ENCODE measurements at places on chromosomes 13 and 19. TPM values are rescaled to one million over a fixed set of nuclear protein-coding genes. Genes with fewer than 3 reads are reported as not detected.

The SLITRK6 gene
- total RNA-seq = not detected

The FGF14 gene
- total RNA-seq = not detected

The TNFSF11 gene
- total RNA-seq = 0.14 TPM

The ZNF555 gene
- total RNA-seq = 7.4 TPM

The PODNL1 gene
- total RNA-seq = not detected

The FUT3 gene
- total RNA-seq = 8.8 TPM

The KLF12 gene
- 11.9 TPM for total RNA-seq

The ANKLE1 gene
- 0.55 TPM for total RNA-seq

The CYP4F2 gene
- total RNA-seq = not detected

The PEX11G gene
- 5.5 TPM for total RNA-seq

The MBD3L2 gene
- not detected for total RNA-seq

The MISP3 gene
- total RNA-seq = 1.5 TPM

The CNN1 gene
- total RNA-seq = 11.8 TPM

The PGLYRP1 gene
- total RNA-seq = not detected

The PNMA8B gene
- 1.8 TPM for total RNA-seq

The ERICH4 gene
- total RNA-seq = not detected

The SWSAP1 gene
- 2.9 TPM for total RNA-seq

The SLC10A2 gene
- total RNA-seq = not detected

The FOXA3 gene
- 0.14 TPM for total RNA-seq

The VAV1 gene
- 0.50 TPM for total RNA-seq

The SLC46A3 gene
- 3.4 TPM for total RNA-seq

The MISP gene
- total RNA-seq = 52.4 TPM

The BST2 gene
- 38.2 TPM for total RNA-seq

The C5AR2 gene
- not detected for total RNA-seq

The ERICH6B gene
- not detected for total RNA-seq

The LACC1 gene
- 24.0 TPM for total RNA-seq

The ADGRE2 gene
- total RNA-seq = 0.21 TPM

The VSTM2B gene
- not detected for total RNA-seq

The AP2A1 gene
- 111 TPM for total RNA-seq

The VSTM1 gene
- total RNA-seq = not detected

The RUBCNL gene
- total RNA-seq = 1.8 TPM

The GATAD2A gene
- total RNA-seq = 90.7 TPM

The CIRBP gene
- total RNA-seq = 298 TPM

The CEACAM8 gene
- not detected for total RNA-seq

The ELSPBP1 gene
- not detected for total RNA-seq

The PABPC3 gene
- 0.58 TPM for total RNA-seq

The ZNF579 gene
- total RNA-seq = 14.4 TPM

The ADAT3 gene
- total RNA-seq = 1.8 TPM

The RXFP2 gene
- total RNA-seq = not detected

The DACH1 gene
- 1.2 TPM for total RNA-seq

The HOOK2 gene
- total RNA-seq = 38.7 TPM

The GZMM gene
- total RNA-seq = not detected

The FAM83E gene
- total RNA-seq = 0.25 TPM

The ZNF787 gene
- total RNA-seq = 26.6 TPM

The EDDM13 gene
- not detected for total RNA-seq

The HRC gene
- not detected for total RNA-seq

The TDRD12 gene
- total RNA-seq = 0.29 TPM

The GNG8 gene
- total RNA-seq = not detected

The PCSK4 gene
- 5.5 TPM for total RNA-seq

The ZNF793 gene
- total RNA-seq = 7.7 TPM

The CLDN10 gene
- total RNA-seq = 6.6 TPM

The KLF1 gene
- not detected for total RNA-seq

The SIGLEC10 gene
- 0.55 TPM for total RNA-seq

The NKG7 gene
- total RNA-seq = not detected

All from kidney epithelial cell (primary cell).